Activated CD4-positive, alpha-beta T cell treated with anti-CD3 and anti-CD28 coated beads for 4 hours (primary cell): ENCODE measurements at places on chromosomes 5 and 9.

- no peak for DNase-seq
These were observed 99.6 kb upstream of the PHYKPL start for GRCh38 chr5:178332210-178332641.

GRCh38 chr9:72150661-72151060, 1.4 kb downstream of the GDA start:
- DNase-seq, result no peak

DNA sequence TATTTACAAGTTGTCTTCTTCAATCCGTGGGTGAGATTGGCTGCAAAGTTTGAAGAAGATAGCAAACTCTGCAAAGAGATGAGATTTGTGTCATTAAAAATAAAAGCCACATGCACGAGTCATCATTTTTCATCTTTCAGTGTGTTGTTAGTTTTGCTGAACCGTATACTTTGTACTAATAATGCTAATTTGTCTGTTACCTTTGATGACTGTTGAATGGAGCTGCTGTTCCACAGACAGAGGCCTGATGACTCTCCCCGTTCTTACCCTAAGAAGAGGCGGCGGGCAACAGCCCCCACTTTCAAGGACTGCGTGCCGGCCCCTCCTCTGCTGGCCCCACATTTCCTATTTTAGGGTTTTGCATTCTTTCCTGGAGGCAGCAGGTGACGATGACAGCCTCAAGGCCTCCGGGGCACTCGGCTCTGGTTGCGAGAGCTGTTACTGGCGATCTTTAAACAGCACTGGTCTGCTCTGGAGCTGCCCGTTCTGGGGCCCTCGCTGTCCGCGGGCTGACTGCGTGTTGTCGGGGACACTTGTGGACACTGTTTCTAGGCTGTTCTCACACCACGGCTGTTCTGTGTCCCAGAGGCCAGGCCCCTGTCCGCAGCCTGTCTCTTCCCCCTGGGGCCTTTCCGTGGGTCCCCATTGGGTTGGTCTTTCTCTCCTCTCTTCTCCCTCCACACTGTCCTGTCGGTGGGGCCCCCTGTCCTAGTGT, 35.1 kb downstream of the NDUFS6 start:
- DNase-seq, result no peak

DNA sequence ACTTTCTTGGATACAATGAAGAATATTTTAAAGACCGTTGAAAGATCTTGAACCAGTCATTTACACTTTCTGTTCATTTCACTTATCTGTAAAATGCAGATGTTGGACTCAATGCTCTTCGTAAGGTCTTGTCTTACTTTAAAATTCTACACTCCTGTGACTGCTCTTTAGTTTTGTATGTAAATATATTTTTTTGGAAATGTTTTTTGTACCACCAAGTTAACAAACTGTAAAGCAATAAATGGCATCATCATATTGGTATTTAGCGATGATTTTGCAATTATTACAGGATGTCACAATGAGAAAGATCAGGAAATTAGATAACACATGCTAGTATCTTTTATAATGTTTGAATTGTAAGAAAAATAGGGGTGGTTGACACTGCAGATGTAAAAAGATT, 80.8 kb upstream of the GNAQ start:
- DNase-seq, result no peak

- no peak for DNase-seq
These were observed 2223.1 kb upstream of the C9orf72 start for GRCh38 chr9:29796291-29796952.
